Purkinje cell (primary cell): ENCODE measurements at places on chromosomes 5 and 9. TPM values are rescaled to one million over a fixed set of nuclear protein-coding genes. Genes with fewer than 3 reads are reported as not detected.

The DMRTA1 gene
- 0.05 TPM in 1 of 2 replicates, not detected in the other for polyA plus RNA-seq

The ADGRD2 gene
- not detected in 2 replicates for polyA plus RNA-seq

The SLC34A1 gene
- not detected in 2 replicates for polyA plus RNA-seq

The PKN3 gene
- polyA plus RNA-seq, result not detected in 2 replicates

The FAM169A gene
- 10.2 and 15.5 TPM in 2 replicates for polyA plus RNA-seq

The TNFSF15 gene
- not detected in 2 replicates for polyA plus RNA-seq
